ENCODE measurements at places on chromosomes 3 and 15.

- DNase-seq, result no peak
Observed at GRCh38 chr3:117722856-117723255, 1013.3 kb downstream of the TUSC7 start.

GRCh38 chr3:124768812-124769211 lies 38.6 kb downstream of the UMPS start:
- DNase-seq, result no peak

- no peak for DNase-seq
Observed at GRCh38 chr3:18247776-18248310, 177.3 kb downstream of the SATB1 start.

- no peak for DNase-seq
Observed at GRCh38 chr15:71052356-71052755, 62.9 kb upstream of the THSD4 start.

GRCh38 chr3:50236484-50237132 lies 604 bp downstream of the GNAI2 start:
- no peak for DNase-seq

DNA sequence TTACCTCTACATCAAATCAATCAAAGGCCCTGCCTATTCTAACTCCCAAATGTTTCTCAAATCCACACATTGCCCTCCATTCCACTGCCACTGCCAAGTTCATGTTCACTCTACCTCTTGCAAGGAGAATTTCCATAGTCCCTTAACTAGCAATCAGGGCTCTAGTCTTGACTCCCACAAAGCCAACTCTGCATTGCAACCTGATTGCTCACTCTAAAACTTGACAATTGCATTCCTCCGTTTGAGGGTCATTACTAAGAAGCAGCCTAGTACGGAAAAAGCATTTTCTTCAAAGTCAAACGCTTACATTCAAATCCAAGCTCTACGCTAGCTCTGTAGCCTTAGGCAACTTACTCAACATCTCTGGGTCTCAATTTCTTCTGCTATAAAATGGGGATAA lies 1.2 kb downstream of the CPA3 start:
- DNase-seq, result no peak

DNA sequence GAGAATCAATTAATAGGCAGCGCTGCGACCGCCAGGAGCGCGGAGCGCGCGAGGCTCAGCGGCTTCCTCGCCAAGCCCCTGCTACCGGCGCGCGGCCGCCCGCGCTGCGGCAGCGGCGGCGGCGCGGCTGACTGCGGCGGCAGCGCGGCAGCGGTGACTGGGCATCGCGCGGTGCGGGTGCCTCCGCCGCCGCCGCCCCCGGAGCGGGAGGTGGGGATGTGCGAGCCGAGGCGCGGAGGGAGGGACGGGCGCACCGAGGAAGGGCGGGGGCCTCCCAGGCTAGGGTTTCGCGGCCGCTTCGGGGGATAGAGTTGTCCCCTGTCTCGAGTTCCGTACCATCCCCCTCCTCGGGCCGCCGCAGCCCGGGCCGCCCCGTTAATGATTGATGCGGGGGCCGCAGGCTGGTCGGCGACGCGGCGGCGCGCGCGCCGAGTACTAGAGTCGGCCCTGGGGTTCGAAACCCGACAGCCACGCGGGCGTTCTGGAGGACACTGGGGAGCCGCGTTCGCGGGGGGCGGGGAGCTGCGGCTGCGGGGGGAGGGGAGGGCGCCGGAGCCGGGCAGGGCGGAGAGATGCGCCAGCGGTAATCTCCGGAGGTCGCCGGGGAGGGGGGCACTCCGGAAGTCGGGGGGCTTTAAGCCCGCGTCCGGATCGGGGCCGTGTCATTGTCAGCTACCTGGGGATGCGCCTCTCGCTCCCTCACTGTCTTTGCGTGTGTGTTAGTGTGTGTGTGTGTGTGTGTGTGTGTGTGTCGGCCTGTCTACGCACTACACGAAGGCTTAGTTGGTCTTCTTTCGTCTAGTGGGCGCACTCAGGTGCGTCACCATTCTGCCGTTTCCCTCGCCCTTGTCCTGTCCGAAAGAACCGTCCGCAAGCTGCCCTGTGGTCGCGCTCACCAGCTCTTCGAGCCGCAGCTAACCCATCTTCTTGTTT lies at the start of gene PAQR9:
Gene PAQR9, minus strand, starts transcription at position 159 of the 933 bp plus-strand sequence. CDS start 338 bp downstream, outside the sequence.
- no peak for DNase-seq

- no peak for DNase-seq
Observed at GRCh38 chr3:195729476-195730251, 8.9 kb downstream of the MUC20 start.

GRCh38 chr15:75032395-75032794 lies 9.0 kb downstream of the PPCDC start:
- no peak for DNase-seq

GRCh38 chr3:100234364-100234763 lies 26.4 kb upstream of the TBC1D23 start:
- no peak for DNase-seq

- DNase-seq, result no peak
Observed at GRCh38 chr3:66110840-66111239, 72.1 kb upstream of the MAGI1 start.

DNA sequence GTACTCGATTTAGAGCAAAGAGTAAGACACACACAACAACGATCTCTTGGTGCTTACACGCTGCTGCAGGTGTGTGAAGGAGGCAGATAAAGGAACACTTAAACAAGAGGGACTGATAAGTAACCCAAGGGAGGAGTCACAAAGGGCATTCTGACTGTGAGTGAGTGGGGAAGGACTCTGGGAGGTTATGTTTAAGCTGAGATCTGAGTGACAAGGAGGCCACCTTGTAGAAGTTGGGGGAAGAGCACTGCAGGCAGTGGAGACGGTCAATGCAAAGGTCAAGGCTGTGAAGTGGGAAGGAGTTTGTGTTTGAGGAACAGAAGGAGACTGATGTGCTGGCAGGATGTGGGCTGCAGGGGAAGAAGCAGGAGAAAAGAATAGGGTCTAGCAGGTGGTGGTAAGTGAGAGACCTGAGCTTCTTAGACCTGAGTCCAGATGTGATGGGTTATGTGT lies 63.1 kb downstream of the LPP start:
- DNase-seq, result no peak

DNA sequence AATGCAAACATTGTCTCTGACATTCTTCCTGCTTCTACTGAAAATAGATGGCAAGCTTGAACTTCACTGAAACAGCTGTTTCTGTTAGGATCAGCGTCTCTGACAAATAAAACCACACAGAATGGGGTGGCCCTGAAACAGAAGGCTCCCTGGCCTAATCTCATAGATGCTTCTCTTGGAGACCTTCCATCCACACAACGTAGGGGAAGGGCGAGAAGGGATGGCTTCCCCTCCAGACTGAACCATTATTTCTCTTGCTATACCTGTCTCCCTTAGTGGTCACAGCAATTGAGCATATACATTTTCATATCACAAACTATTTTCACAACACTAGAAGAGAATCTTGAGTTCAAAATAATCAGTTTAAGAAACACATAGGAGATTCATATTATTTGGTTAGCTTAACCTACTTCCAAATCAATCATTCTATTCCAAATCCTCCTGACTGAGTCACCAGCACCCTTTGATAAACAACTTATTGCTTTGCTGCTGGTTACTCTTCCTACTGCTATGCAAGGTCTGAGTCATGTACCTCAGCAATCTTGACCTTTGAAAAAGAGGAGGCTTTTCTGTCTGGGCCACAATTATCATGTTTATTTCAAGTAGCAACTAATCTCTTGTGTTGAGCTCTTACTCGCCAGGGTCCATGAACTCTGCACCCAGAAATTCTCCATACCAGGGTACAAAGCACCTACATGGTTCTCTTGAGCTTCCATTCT lies 45.5 kb downstream of the CBLB start:
- DNase-seq, result no peak

DNA sequence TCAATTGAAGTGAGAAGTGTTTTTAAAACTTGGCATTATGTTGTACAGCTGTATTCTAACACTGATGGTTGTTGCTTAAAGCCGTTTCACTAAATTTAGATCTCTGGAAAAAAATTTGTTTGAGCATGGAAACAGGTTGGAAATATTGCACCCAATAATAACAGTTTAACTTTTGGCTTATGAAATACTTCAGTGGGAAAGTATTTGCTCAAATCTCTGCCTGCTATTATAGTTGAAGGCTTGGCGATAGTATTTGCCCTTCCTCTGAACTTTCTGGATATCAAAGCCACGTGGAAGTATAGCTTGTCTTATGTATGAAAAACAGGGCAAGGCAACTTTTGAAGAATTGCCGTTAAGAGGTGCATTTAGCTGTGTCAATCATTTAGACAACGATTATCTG lies 270.3 kb upstream of the LRRFIP2 start:
- DNase-seq, result no peak

- no peak for DNase-seq
Observed at GRCh38 chr15:89630260-89630659, 25.0 kb downstream of the KIF7 start.

- DNase-seq, result no peak
Observed at GRCh38 chr3:189311521-189311920, 139.8 kb downstream of the TPRG1 start.

DNA sequence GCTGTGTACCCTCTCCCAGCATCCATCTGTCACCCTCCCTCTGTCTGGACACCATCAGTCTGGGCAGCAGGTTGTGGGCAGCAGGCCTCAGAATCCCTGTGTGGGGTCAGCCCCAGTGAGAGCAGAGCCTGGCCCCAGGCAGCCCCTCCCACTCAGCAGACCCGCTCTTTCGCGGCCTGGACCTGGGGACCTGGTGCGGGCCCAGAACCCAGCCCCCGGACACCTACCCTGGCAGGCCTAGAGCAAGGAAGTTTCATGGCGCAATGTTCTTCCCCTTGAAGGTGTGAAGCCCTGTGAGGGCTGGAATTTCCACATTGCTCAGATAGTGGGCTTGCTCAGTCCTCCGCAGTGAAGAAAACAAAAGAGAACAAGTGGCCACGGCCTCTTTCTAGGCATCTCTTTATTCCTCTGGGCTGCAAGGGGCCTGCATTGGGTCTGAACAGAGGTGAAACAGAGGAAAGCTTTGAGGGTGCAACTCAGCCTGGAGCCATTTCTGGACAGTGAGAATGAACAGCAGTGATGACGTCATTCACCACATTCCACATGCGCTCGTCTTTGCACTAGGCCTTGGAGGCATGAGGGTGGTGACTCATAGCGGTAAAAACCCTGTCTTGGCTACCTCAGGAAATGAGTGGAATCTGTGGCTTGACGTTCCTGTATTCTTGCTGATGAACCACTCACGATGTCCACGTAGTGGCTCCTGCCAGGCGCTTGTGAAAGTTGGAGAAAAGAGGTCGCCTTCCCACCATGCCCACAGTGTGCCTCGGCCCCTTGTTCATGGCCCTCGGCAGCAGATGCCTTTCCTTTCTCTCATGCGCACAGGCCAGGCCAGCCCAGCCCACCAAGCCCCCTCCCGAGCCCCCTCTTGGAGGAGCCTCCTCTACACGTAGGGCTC lies 66.1 kb downstream of the SLC30A4 start:
- DNase-seq, result no peak

DNA sequence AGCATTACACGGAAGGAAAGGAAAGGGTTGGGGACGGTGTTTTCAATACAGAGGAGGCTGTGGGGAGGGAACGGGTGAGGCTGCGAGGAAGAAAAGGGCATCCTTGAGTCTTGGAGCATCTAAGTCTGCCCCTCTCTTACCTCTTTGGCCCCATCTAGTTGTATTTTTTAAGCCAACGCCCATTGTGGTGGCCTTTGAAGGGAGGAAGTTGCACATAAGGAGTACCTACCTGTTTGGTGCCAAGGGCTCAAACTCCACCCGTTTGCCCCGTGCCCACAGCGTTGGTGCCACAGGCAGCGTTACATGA lies 146.1 kb upstream of the UMPS start:
- DNase-seq, result no peak

DNA sequence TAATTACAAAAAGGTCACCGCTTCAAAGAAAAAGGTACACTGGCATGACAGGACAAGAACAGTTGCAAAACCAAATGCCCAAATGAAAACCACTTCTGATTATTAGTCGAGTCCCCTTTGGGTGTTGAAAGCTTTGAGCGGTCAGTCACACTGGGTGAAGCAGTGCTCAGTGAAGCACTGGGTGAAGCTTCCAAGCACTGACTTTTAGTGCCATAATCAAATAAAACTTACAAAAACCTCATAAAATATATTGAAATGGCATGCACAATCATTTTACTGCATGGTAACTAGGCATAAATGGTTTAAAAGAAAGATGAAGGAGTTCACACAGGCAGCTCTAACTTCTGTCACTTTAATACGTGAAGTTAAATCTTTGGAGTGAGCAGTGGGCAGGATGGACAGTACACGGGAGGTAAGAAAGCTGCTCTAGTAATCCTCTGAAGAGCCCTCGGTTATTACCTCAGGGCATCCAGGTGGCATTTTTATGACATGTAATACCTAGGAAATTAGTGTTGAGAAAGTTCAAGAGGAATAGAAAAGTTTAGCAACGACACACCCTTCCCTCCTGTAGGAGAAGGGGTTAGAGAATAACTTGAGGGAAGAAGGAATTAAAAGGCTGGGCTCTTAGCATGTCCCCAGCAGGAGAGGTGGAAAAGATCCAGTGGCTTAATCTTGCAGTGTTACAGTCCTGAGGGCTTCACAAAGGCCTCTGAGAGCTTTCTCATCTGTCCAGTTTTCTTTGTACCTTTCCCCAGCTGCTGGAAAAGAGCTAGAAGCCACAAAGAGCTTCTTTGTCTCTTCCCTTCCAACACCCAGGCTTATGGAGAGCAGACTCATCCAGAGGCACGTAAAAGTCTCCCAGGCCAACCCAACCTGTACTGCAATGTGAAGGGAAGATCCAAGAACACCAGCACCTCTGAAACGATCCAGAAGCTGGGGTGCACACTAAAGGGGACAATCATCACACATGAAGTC lies 64.9 kb upstream of the MYO5C start:
- no peak for DNase-seq

GRCh38 chr3:27826448-27826847 lies 104.3 kb upstream of the EOMES start:
- no peak for DNase-seq

- DNase-seq, result no peak
Observed at GRCh38 chr3:27978440-27978839, 256.3 kb upstream of the EOMES start.

DNA sequence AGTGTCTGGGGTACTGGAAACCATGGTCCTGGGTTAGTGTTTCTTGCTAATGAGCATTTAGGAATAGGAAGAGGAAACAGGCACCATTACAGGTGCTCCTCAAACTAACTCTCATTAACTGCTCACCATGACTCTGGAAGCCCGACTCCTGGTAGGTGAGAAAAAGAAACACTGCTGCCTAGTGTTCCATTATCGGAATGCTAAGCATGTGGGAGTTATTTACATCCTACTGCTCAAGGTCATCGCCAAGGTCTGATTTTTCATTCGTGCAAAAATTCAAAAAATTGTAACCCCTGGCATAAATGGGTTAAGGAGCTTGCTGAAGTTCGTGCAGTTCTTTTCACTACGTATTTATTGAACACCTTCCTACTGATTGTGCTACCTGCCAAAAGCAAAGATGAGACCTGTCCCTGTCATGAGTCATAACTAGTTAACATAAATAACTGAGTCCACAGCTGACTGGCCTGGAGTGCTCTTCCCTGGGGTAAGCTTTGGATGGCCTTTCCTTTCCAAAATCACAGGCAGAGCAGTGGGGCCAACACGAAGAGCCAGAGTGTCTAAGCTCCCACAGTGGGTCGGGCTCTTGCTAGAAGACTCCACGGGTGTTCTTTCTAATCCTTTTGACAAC lies 22.7 kb upstream of the PAQR5 start:
- DNase-seq, result no peak
